ENCODE measurements at places on chromosomes 1 and 21.

DNA sequence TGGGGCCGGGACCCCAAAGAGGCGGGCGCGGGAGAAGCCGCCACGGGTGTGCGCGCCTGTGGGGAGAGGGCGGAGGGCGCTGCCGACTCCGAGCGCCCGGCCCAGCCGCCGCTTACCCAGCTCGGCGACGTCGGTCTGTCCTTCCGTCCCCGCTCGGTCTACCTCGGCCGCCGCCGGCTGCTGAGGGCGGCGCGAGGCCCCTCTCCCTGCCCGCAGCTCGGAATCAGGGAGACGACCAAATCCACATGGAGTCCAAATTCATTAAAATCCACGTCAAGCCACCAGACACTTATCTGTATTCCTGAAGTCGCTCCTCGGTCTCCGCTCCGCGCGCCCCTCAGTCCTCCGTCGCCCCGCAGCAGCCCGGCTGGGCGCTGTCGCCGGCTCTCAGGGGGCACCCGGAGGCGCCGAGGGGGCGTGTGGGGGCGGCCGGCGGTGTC, 637 bp downstream of the PLXNA2 start:
- peak; percentile 39 for DNase-seq

DNA sequence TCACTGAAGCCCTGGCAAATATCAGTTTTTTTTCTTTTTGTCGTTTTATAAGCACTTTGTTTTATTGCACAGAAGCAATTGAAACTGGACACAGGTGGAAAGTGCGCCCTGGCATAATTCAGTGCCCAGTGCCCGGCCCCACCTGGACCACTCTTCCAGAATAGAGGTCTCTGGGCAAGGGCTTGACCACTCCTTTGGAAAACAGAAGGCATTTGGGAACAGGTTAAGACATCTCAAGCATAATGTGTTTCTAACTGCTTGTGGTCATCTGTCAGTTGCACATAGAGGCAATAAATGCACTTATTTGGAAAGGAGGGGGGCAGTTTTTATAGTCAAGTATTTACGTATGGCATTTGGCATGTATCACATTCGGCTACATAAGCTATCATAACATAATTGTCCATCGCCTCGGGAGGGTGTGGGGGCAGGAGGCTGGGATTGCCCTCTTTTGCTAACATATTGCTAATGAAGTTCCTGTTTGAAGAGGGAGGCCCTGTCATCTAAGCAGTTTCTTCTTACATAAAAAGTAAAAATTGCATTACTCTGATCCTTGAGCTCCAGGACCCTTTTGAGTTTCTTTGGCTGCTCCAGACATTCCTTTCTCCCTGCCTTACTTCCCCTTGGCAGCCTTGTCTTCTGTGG, 14.7 kb upstream of the CD2 start:
- DNase-seq: no peak

- peak; percentile 73 for DNase-seq
Observed at GRCh38 chr1:27605796-27606707, 2.1 kb upstream of the AHDC1 start.

- no peak for DNase-seq
Observed at GRCh38 chr1:27070390-27071048, 57.9 kb upstream of the TENT5B start.

DNA sequence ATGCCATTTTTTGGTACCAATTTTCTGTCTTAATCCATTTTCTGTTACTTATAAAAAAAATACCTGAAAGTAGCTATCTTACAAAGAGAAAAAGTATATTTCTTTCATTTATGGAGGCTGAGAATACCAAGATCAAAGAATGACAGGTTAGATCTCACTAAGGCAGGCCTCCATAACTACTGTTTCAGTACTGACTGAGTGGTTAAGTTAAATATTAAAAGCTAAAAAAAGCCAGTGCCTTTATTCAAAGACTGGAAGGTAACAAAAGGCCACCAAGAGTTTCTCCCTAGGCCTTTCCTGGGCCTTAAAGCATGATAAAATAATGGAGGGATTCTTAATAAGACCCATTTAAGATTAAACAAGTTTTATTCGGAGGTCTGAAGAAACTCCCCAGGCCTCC, 687.7 kb upstream of the ADGRL4 start:
- DNase-seq: no peak

- no peak for DNase-seq
Observed at GRCh38 chr1:13926556-13926955, 226.6 kb downstream of the PRDM2 start.

DNA sequence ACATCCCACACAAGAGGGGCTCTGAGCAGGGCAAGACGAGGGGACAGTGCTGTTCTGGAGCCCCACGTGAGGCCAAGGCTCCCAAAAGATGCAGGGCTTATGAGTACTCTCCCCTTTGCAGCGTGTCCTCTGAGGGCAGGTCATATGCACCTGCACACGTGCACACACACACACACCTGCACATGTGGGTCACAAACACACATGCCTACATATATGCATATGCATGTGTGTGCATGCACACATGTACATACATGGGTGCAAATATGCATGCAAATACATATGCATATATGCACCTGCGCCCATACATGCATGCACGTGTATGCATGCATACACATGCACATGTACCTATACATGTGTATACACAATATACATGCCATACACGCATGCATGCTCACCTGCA, 197.9 kb downstream of the NPHP4 start:
- no peak for DNase-seq

DNA sequence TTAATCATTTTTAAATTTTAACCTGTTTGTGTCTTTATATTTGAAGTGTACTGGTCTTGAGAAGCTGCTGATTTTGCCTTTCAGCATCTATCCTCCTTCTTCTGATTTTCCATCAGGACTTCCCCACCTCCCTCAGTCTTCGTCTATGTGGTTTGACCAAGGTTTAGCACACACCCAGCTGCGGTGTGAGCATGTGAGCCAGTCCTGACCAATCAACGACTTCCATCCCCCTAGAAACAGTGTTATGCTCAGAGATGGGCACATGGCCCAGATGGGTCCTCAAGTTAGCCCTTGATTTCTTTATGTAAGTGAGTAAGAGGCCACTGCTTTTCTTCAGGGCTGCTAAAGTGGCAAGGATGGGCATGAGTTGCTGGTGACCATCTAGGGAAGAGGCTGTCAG, 190.8 kb downstream of the MATN1 start:
- no peak for DNase-seq

GRCh38 chr1:103107741-103108375, 464 bp downstream of the COL11A1 start:
- peak; percentile 6 for DNase-seq

DNA sequence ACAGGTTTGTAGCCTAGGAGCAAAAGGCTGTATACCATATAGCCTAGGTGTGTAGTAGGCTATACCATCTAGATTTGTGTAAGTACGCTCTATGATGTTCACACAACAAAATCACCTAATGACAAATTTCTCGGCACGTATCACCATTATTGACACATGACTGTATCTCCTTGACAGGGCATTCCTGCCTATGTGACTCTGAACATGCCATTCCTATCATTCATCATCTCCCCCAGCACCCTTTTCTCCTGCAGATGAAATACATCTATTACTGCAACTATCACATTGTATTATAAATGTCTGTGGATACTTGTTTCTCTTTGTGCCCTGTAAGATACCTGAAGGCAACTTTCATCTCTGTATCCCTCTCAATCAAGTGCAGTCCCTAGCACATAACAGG, 29.9 kb downstream of the TP53BP2 start:
- no peak for DNase-seq

DNA sequence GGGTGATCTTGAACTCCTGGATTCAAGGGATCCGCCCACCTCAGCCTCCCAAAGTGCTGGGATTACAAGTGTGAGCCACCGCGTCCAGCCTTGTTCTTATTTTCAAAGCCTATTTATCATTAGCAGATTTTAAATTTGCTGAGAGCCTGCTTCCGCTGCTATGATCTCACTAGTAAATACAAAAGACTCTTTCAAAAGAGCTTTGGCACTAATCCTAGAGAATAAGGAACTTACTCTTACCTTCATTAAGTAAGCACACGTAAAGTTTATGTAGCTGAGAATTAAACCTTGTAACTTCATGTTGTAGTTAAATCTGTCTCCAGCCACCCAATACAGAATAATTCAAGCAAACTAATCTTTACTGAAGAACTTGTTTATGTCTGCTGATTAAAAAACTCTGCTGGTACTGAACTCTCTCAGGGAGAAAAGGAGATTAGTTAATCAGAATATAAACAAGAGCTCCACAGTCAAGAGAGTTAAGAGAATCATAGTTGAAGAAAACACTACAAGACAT, 72.3 kb downstream of the RUSC1 start:
- DNase-seq: no peak

DNA sequence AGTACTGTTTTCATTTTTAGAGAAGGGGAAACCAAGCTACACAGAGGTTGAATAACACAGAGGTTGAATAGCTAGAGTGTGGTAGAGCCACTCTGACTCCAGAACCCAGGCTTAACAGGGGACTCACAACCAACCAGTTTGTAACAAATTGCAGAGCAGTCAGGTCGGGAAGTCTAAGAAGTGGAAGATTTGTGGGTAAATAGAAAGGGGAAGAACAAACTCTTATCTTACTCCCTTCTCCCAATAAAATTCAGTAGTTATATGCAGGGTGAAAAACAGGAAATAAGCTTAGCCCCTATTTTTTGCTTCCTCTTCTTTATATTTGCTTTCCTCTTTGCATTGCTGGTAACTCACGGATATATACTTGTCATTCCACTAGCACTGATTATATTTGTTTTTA, 23.2 kb downstream of the CDC42 start:
- DNase-seq: no peak

DNA sequence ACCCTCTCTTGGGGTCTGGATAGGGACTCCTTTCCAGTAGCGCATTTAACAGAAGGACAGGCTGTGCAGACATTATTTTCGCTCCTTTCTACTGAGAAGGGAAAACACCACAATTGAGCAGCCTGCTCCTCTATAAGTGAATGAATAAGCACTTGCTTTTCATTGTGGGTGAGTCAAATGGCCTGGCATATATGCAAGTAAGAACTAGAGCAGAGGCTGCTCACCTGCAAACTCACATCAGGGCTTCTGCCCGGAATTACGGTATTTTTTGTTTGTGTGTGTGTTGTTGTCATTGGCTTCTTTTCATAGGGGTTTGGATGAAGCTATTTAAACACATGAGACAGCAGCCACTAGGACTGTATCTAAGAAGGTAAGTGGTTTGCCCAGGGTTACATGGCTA, 200.1 kb upstream of the CAMK1G start:
- no peak for DNase-seq

DNA sequence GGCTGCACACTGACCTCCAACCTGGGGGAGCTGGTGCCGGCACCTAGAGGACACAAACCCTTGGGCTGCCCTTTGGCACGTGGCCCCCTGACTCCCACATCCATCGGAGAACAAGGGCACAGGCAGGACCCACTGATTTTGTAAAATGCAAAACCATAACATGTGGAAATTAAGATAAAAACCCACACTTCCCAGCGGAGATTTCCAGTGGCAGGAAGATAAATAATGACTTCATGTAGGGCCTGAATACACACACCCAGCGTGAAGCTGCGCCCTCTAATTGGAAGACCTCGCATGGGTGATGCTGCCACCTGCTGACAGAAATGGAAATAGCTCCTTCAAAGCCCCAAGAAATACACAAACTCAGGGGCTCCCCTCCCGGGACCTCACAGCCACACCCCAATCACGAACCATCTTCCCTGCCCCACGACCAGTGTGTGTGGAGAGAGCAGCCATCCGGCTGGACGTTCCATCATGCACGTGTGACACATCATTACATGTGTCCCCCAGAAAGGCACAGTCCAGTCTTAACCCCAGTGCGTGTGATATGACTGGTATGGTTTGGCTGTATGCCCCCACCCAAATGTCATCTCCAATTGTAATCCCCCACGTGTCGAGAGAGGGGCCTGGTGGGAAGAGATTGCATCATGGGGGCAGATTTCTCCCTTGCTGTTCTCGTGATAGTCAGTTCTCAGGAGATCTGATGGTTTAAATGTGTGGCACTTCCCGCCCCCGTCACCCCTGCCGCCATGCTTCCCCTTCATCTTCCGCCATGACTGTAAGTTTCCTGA, 5.7 kb upstream of the TPRG1L start:
- peak; percentile 60 for DNase-seq

DNA sequence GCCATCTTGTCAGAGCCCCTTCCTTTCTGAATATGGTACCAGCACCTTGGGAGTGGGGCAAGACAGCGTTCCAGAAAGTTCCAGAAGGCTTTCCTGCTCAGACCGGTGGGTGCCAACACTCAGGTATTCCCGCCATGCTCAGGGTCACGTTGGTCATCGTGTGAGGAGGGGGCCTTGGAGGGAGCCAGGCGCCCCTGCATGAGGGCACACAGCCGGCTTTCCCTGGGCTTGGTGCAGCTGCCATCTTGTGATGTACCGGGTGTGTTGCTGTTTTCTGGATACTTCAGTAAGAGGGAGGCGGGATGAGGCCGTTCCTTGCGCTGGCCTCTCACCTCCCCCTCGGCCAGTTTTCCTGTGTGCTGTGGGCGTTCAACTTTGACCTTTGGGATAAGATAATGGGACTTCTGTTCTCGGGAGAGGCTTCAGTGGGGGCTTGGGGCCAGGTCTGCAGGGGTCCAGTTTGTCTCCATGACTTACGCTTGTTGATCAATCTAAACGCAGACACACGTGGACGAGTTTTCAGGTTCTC, 69.7 kb downstream of the PRDM16 start:
- DNase-seq: no peak

- DNase-seq: no peak
Observed at GRCh38 chr1:6011946-6012258, 19.7 kb upstream of the NPHP4 start.

GRCh38 chr21:35796844-35797243, 263.5 kb downstream of the SETD4 start:
- no peak for DNase-seq

- DNase-seq: no peak
Observed at GRCh38 chr1:109191377-109191776, 22.3 kb upstream of the SARS1 start.

DNA sequence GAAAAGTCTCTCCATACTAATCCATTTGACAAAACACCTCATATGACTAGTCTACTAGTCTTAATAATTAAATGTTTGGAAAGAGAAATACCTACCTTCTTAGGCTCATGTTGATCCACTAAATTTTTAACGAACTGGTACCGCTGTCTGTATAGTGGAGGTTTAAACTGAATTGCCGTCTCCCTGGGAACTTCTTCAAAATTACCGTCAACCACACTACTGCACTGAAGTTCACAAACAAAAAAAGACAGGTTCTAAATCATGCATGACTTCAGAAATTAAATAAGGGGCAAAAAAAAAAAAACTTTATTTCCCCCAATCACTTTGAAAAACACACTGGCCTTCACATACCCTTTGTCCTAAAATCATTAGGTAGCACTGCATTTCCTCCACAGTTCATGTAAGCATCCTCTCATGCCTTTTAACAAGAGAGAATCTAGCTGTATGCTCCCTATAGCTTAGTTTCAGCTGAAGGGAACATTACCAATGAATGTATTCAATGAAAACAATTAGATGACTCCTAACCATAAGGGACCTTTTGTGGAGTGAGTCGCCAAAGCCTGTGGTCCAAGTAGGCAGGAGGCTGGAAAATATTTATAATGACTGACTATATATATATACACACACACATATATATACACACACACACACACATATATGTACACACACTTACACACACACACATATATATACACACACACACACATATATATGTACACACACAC, 3.4 kb downstream of the HENMT1 start:
- DNase-seq: no peak

Data from head of caudate nucleus (tissue), 42 donors.